NCI-H2107 (cell line): ENCODE measurements at places on chromosomes 7 and 10.

GRCh38 chr7:97021747-97022490 is 2.7 kb downstream of the DLX5 start:
- no peak for DNase-seq

- DNase-seq, result no peak
Observed at GRCh38 chr10:8365935-8366911, 311.7 kb downstream of the GATA3 start.

DNA sequence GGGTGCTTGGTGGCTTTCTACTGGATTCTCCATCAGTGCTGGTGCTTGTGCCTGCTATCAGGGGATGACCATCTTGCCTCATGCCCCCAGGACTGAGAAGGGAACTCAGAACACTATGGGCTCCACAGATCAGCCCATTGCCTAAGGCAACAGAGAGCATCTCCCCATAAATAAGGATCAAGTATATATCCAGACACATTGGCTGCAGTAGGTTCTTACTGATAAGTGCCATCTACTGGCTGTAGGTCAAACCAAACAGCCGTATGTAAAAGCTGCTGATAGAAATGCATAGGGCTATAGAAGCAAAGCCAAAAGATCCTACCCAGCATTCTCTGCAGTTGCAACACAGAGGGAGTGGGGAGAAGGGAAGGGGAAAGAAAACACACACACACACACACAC is 153.7 kb downstream of the CDK14 start:
- no peak for DNase-seq

GRCh38 chr7:101179713-101180112 is 380 bp downstream of the NAT16 start:
- DNase-seq, result no peak

GRCh38 chr10:111204838-111205237 is 128.0 kb downstream of the ADRA2A start:
- DNase-seq, result no peak

GRCh38 chr10:24505759-24506158 is 217.9 kb downstream of the ARHGAP21 start:
- DNase-seq, result no peak

GRCh38 chr10:122170802-122171201 is 100.3 kb upstream of the BTBD16 start:
- DNase-seq, result no peak

- DNase-seq, result no peak
Observed at GRCh38 chr10:48778193-48778857, 93.7 kb downstream of the WDFY4 start.

DNA sequence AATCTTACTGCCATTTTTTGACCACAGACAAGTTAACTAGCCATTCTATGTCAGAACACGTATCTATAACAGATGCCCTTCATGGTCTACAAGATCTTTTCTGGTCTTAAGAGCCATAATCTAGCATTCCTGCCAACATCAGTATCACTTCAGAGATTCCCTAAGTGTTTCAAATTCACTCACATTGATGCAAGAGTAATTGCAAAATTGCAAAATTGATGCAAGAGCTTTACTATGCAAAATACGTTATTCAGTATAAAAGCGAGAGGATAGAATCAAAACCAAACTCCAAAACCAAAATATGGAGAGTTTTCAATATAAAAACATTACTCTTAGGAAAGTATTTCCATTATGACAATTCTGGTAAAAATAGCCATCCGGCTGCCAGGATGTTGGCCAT is 38.1 kb upstream of the PPP1R17 start:
- no peak for DNase-seq

- DNase-seq, result no peak
Observed at GRCh38 chr10:66746246-66746645, 179.6 kb upstream of the LRRTM3 start.

- DNase-seq, result no peak
Observed at GRCh38 chr10:31062856-31063255, 31.2 kb upstream of the ZNF438 start.

- DNase-seq, result no peak
Observed at GRCh38 chr7:50147951-50148808, 55.1 kb upstream of the ZPBP start.

- peak; percentile 19 for DNase-seq
Observed at GRCh38 chr7:30226614-30227268, 57.7 kb upstream of the ZNRF2 start.

DNA sequence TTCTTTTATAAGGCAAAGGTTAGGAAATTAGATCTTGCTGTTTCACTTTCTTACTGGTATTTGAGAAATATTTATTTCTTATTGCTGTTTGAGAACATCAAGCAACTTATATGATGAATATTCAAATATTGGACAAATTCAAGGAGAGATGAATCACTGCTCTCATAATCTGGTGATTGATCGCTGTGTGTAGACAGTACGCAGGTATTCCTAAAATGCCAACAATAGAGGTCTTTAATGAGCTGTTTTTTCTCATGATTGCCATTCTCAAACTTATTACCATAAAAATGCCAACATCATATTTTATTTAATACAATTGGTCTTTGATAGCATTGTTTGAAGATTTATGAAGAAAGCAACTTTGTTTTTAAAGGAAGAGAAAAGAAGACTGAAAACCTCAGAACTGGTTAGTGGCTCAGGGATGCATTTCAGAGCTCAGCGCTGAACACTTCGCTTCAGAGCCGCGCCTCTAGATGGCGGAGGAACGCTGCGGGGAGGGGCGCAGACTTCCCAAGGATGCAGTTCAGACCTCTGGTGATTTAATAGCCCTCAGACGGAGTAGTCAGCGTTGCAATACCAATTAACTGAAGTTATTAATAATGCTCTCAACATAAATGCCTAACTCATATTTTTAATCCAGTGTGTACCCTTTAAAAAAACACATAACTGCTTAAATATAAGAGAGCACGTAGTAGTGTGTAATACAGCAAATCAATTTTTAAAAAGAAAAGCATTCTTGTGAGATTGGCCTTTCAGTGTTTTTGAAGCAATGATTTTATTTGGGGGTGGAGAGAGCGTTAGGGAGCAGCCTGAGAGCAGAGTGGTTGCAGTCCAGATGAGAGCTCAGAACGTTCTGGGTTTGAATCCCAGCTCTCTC is 38.5 kb upstream of the STEAP4 start:
- DNase-seq, result no peak

- DNase-seq, result no peak
Observed at GRCh38 chr7:10120936-10121335, 852.7 kb upstream of the PHF14 start.

GRCh38 chr7:116730097-116731022 is 58.4 kb downstream of the MET start:
- no peak for DNase-seq

DNA sequence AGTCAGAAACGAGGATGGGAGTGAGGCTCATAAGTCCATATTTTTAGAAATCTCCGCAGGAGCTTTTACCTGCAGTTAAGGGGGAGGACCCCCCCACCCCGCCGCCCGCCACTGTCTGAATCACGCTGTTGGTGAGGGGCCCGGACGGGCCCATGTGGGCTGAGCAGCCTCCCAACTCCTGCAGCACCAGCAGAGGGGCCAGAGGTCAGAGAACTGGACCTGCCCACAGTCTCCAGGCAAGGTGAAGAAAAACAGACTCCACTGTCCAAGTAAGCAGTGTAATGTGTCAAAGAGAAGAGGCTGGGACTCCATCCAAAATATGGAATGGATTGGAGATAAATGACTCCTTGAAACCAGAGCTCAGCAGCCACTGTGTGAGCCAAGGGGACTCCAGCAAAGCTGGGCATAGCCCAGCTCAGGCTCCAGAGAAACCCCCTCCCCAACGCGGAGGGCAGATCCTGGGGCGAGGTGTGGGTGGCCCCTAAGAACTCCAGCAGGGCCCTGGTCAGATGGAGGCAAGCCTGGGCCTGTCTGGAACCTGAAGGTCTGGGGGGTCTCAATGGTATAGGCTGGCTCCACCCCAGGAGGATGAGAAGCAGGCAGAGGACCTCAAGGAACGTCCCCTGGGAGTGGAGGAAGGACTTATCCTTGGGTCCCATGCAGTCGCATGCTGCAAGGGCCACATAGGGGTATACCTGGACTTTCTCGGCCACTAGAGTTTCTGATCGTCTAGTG is 128.5 kb upstream of the TNS3 start:
- no peak for DNase-seq

DNA sequence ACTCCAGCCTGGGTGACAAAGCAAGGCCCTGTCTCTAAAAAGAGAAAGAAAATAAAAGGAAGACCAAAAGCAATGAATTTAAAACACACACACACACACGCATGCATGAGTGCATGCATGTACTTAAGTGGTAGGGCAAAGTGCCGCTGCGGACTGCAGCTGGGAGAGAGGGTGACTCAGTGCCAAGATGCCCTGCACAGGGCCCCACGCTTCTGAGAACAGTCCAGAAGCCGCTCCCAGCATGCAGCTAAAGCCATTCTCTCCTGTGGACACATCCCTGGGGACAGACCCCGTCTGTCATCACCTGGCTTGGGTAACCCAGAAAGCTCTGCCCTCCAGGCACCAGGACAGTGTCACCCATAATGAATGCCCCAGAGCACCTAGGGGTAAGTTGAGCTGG is 61.0 kb upstream of the MYL10 start:
- DNase-seq, result no peak

- DNase-seq, result no peak
Observed at GRCh38 chr10:88131511-88132139, 268.2 kb downstream of the PTEN start.

DNA sequence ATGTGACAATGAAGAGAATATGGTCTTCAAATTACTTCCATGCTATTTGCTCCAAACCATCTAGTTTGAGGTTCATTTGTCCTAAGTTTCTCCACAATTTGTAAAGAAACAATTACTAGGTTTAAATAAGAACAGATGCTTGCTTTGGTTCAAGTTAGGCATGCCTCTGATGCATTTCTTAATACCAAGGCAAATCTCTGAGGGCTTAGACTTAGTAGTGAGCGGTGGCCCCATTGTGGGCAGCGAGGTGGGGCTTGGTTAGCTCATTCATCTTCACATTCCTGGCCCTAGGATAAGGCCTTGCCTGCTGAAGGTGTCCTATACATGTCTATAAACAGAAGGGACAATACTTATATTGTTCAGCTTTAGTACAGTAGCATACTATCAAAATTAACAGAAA is 52.4 kb upstream of the RHEB start:
- DNase-seq, result no peak

DNA sequence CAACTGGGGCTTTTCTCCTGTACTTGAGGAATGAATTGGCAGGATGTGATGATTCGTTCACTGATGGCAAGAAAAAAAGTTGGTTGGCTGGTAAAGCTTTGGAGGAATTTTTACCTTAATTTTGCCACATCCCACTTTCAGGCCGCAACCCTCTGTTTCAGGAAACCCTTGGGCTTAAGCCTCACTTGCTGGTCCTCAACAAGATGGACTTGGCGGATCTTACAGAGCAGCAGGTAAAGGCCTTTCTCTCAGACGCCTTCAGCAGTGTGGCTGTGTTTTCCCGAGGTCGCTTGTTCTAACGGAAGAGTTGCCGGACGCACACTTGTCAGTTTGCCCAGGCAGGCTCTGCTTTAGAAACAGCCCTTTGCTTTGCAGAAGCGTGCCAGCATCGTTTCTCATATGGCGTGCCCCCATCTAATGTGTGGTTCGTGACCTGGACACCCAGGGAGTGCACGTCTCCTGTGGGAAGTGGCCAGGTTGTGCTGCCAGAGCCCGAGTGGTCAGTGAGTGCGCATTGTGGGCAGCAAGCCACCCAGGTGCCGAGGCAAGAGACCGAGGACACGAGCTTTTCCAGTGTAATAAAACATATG is 2.2 kb downstream of the MTG1 start:
- no peak for DNase-seq

DNA sequence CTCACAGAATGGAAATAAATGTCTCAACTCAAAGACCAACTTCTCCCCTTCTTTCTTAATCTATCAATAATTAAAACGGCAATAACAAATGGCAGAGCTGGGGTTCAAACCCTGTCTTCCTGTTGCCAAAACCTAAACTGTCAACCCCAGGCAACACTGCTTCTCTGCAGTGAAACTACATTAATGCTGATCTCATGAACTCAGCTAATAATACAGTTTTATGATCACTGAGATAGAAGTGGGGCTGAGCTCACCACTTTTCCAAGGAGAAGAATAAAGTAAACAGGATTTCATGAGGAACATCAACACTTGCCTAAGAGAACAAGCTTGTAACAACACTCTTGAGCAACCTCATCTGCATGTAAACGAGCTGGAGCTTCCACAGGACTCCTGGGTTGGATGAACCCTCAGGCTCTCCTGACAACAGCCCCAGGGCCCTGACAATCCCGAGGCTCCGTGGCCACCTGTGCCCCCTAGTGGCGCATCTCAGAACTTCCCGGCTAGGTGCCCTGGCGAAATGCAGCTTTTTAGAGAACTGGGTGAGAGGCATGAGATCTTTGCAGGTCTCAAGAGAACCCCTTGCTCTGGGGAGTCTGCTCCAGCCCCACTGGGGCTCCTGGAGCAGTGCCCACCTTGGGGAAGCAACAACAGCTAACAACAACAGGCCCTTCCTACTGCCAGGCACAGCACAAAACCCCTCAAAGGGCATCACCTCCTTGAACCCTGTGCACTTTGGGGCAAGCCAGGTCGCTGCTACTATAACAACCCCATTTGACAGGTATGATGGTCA is 169.3 kb downstream of the SH3PXD2A start:
- no peak for DNase-seq

- no peak for DNase-seq
Observed at GRCh38 chr7:157480371-157481050, 143.7 kb downstream of the DNAJB6 start.

DNA sequence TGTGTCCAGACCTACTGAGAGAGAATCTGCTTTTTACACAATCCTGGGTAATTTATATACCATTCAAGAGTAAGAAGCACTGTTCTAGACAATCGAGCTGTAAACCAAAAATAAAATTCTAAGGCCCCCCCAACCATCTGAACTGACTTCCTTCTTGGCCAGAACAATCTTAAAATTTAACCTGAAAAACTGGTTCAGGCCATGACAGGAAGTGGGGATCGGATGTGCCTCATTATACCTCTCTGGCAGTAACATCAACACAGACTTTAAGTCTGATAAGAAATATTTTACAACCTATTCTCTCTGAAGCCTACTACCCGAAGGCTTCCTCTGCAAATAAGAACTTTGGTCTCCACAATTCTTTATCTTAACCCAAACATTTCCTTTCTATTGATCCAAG is 75.2 kb upstream of the KIF5B start:
- no peak for DNase-seq

- DNase-seq, result no peak
Observed at GRCh38 chr7:5179756-5180155, 10.3 kb upstream of the WIPI2 start.

- no peak for DNase-seq
Observed at GRCh38 chr10:27256299-27257189, 15.9 kb upstream of the ACBD5 start.

DNA sequence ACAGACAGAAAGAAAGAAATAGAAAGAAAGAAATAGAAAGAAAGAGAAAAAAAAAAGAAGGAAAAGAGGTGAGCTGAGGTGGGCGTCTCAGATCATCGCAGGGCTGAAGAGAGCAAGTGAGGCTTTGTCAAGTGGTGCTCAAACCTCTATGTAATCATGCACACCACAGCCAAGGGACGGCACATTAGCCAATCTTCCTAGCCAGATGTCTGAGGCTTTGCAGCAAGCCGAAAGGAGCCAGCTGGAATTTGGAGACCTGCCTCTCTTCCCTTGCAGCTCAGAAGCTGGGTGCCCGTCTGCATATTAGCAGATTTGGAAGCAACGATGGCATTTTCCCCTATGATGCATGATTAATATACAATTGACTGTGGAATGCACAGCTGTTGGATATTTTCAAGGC is 52.5 kb downstream of the ADRA2A start:
- peak; percentile 8 for DNase-seq

- no peak for DNase-seq
Observed at GRCh38 chr7:114885836-114886235, 36.1 kb upstream of the MDFIC start.

GRCh38 chr7:146922782-146923181 is 806.2 kb downstream of the CNTNAP2 start:
- DNase-seq, result no peak
